Activated CD4-positive, alpha-beta T cell treated with anti-CD3 and anti-CD28 coated beads, Interleukin-2, amount 10 ng/mL, durations not matched to agents 24 days and 14 days (primary cell): ENCODE measurements at places on chromosomes 5 and 9. TPM values are rescaled to one million over a fixed set of nuclear protein-coding genes. Genes with fewer than 3 reads are reported as not detected.

- H3K27me3 ChIP-seq: peaks cover 3% of the 10 kb centered on the region
- DNase-seq: no peak
- no peaks in the 10 kb centered on the region for H3K36me3 ChIP-seq
Measured at GRCh38 chr9:83501565-83501964, 36.6 kb downstream of the FRMD3 start.

Gene ITK
- 230 and 237 TPM in 2 replicates for total RNA-seq

Gene SLC46A2
- total RNA-seq: not detected in 2 replicates

- no peak overlapping the region for H3K4me3 ChIP-seq
- H3K36me3 ChIP-seq: no peaks in the 10 kb centered on the region
- no peaks in the 10 kb centered on the region for H3K4me1 ChIP-seq
- no peak for DNase-seq
Measured at GRCh38 chr5:17620627-17621026, 10.4 kb downstream of the TAF11L12 start.

- no peaks in the 10 kb centered on the region for H3K27me3 ChIP-seq
- DNase-seq: peak; percentile 79
- H3K27ac ChIP-seq: peak overlapping the region; percentile 95
- H3K36me3 ChIP-seq: peaks cover 7% of the 10 kb centered on the region
- peak overlapping the region; percentile 87 for H3K4me3 ChIP-seq
- H3K4me1 ChIP-seq: peaks cover 52% of the 10 kb centered on the region
Measured at GRCh38 chr5:157613385-157614245, 38.0 kb upstream of the ADAM19 start.

GRCh38 chr5:149144637-149145036 is 3.3 kb downstream of the ABLIM3 start:
- peaks cover 28% of the 10 kb centered on the region for H3K27me3 ChIP-seq

DNA sequence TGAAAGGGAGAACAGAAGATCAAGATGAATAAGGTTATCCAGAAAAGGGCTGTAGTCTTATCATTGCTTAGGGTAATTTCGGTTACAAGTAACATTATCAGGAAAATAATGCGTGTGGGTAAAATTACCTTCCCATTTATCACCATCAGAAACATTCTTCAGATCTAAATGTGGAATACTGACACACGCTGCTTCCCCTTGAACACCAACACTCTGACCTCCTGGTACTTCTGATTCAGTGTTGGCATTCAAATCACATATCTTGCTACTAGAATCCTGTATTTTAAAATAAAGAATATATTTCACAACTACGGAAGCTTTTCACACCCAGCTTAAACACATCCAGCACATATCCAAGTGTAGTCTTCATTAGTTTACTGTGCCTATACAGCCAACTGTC is 70.2 kb downstream of the PKD2L2 start:
- no peaks in the 10 kb centered on the region for H3K27me3 ChIP-seq
- no peaks in the 10 kb centered on the region for H3K4me1 ChIP-seq
- H3K4me3 ChIP-seq: no peak overlapping the region
- peaks cover 29% of the 10 kb centered on the region for H3K36me3 ChIP-seq

Gene PLAC8L1
- total RNA-seq: 0.57 and 1.2 TPM in 2 replicates

- DNase-seq: no peak
- H3K36me3 ChIP-seq: no peaks in the 10 kb centered on the region
- no peak overlapping the region for H3K27ac ChIP-seq
- H3K4me3 ChIP-seq: no peak overlapping the region
Measured at GRCh38 chr5:107135391-107135790, 535.3 kb downstream of the EFNA5 start.

- peak overlapping the region; percentile 74 for H3K4me3 ChIP-seq
- no peaks in the 10 kb centered on the region for H3K27me3 ChIP-seq
- H3K27ac ChIP-seq: peak overlapping the region; percentile 99
- H3K36me3 ChIP-seq: peaks cover 17% of the 10 kb centered on the region
Measured at GRCh38 chr9:19998153-19998552, 209.3 kb upstream of the SLC24A2 start.

GRCh38 chr5:67363963-67364362 is 167.4 kb upstream of the CD180 start:
- peaks cover 7% of the 10 kb centered on the region for H3K4me1 ChIP-seq
- no peaks in the 10 kb centered on the region for H3K36me3 ChIP-seq
- DNase-seq: no peak
- no peak overlapping the region for H3K27ac ChIP-seq

DNA sequence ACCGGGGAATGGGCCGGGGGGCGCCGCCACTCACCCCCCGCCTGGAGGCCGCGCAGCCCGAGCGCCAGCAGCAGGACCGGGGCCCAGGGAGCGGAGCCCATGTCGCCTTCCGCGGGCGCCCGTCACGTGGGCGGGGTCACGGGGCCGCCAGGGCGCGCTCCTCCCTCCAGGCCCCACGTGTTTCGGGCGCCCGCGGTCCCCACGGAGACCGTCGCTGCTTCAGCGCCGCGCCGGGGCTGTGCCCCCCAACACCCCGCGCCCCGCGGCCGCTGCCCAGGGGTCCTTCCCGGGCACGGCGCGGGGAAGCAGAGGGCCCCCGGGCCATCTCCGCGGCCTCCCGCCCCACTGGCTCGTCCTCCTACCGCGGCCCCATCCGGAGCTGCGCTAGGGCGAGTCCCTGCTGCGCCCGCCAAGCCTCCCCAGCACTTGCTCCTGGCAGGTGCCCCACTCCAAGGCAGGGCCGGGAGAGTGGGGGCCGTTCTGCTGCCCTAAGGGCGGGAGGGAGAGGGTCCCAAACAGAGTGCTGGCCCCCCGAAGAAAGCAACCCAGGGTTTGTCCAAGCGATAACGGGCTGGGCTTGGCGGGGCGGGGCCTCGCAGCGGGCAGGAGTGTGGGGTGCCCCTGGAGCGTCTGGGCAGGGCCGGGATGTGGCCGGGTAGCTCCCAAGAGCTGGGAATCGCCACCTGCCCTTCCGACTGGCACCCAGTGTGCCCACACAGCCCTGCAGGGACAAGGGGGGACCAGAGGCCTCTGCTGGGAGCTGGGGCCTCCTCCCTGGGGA is at the start of gene DPP7:
TSS of gene DPP7 (minus strand) at position 121 of the 781 bp plus-strand sequence. CDS start at position 101, 20 bp downstream.
- H3K27ac ChIP-seq: peak within 1 kb of the TSS; percentile 78
- no peaks in the 10 kb centered on the region for H3K27me3 ChIP-seq
- H3K4me1 ChIP-seq: peaks cover 8% of the 10 kb centered on the region
- H3K4me3 ChIP-seq: peak within 1 kb of the TSS; percentile 83
- peak; percentile 96 for DNase-seq

- H3K27me3 ChIP-seq: no peaks in the 10 kb centered on the region
- no peak overlapping the region for H3K27ac ChIP-seq
- no peaks in the 10 kb centered on the region for H3K36me3 ChIP-seq
- DNase-seq: no peak
- no peaks in the 10 kb centered on the region for H3K4me1 ChIP-seq
Measured at GRCh38 chr5:124021776-124022175, 509.8 kb downstream of the CSNK1G3 start.

GRCh38 chr5:16812911-16813310 is 123.2 kb downstream of the MYO10 start:
- no peaks in the 10 kb centered on the region for H3K27me3 ChIP-seq
- DNase-seq: no peak
- H3K27ac ChIP-seq: no peak overlapping the region
- no peak overlapping the region for H3K4me3 ChIP-seq
- no peaks in the 10 kb centered on the region for H3K36me3 ChIP-seq
- no peaks in the 10 kb centered on the region for H3K4me1 ChIP-seq

DNA sequence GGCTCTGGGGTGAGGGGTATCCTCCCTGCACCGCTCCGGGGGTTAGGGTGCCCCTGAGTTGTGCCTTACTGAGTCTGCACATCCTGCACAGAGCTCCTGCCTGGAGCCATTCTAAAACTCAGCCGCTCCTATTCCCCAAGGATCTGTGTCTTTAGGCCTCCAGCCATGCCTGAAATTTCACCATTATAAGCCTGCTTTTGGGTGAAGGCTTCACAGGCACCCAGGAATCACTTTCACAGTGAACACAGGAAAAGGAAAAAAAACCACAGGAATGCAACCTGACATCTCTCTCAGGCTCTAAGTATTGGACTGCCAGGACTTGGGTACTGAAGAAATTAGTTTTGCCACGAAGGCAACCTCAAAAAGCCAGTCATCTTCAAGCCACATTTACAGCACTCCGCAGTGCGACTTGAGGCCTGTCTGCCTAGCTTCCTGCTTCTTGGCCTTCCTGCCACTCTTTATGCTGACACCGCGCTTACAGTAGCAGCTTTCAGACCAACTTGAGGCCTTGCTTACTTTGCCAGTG is 30.9 kb downstream of the GALNT10 start:
- peaks cover 53% of the 10 kb centered on the region for H3K4me1 ChIP-seq
- no peaks in the 10 kb centered on the region for H3K27me3 ChIP-seq
- DNase-seq: peak; percentile 89
- H3K4me3 ChIP-seq: peak overlapping the region; percentile 38

GRCh38 chr9:125608489-125609224 is 98.4 kb downstream of the MAPKAP1 start:
- H3K27me3 ChIP-seq: no peaks in the 10 kb centered on the region
- peak overlapping the region; percentile 54 for H3K27ac ChIP-seq
- DNase-seq: no peak
- H3K36me3 ChIP-seq: peaks cover 5% of the 10 kb centered on the region
- peak overlapping the region; percentile 39 for H3K4me3 ChIP-seq

- H3K4me3 ChIP-seq: no peak overlapping the region
- DNase-seq: no peak
- no peaks in the 10 kb centered on the region for H3K4me1 ChIP-seq
Measured at GRCh38 chr5:10825897-10826644, 65.0 kb upstream of the DAP start.

- no peak overlapping the region for H3K27ac ChIP-seq
- no peaks in the 10 kb centered on the region for H3K4me1 ChIP-seq
- no peak for DNase-seq
- no peaks in the 10 kb centered on the region for H3K36me3 ChIP-seq
Measured at GRCh38 chr9:117073539-117074341, 341.1 kb downstream of the ASTN2 start.

- H3K27me3 ChIP-seq: no peaks in the 10 kb centered on the region
- DNase-seq: no peak
- H3K27ac ChIP-seq: no peak overlapping the region
- peaks cover 80% of the 10 kb centered on the region for H3K4me1 ChIP-seq
- no peak overlapping the region for H3K4me3 ChIP-seq
- H3K36me3 ChIP-seq: peaks cover 34% of the 10 kb centered on the region
Measured at GRCh38 chr9:93461821-93462220, 8.4 kb upstream of the FAM120AOS start.

- H3K27ac ChIP-seq: no peak overlapping the region
- no peak overlapping the region for H3K4me3 ChIP-seq
- H3K27me3 ChIP-seq: peaks cover 27% of the 10 kb centered on the region
- no peaks in the 10 kb centered on the region for H3K4me1 ChIP-seq
- DNase-seq: no peak
Measured at GRCh38 chr5:57137401-57137800, 36.5 kb upstream of the GPBP1 start.

DNA sequence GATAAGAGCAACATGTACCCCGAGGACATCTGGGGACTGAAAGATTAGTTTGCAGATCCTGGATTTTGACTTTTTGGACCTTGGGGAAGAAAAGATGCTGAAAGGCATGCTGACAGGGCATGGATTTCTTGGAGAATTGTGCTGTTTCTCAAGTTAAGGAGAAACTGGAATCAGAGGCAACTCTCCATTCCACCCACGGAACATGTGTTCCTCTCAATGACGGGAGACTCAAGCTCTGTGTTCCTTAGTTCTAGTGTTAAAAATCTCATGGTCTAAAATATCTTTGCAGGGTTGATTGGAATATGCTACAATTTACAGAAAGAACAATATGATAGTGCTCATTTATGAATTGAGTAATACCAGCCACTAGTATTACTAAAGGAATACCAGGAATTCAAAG is 34.4 kb upstream of the CDH12 start:
- no peaks in the 10 kb centered on the region for H3K27me3 ChIP-seq
- H3K4me1 ChIP-seq: no peaks in the 10 kb centered on the region
- no peaks in the 10 kb centered on the region for H3K36me3 ChIP-seq
- no peak overlapping the region for H3K27ac ChIP-seq

Gene IRX2
- not detected in 2 replicates for total RNA-seq

Gene PFN3
- total RNA-seq: not detected in 2 replicates

Gene MYMK
- not detected in 2 replicates for total RNA-seq

Gene LCN10
- total RNA-seq: 1.1 and 1.7 TPM in 2 replicates

GRCh38 chr9:4559261-4560182 is 69.3 kb downstream of the SLC1A1 start:
- H3K4me3 ChIP-seq: no peak overlapping the region
- H3K27me3 ChIP-seq: no peaks in the 10 kb centered on the region
- H3K27ac ChIP-seq: no peak overlapping the region
- DNase-seq: no peak
- H3K36me3 ChIP-seq: no peaks in the 10 kb centered on the region
- no peaks in the 10 kb centered on the region for H3K4me1 ChIP-seq

Gene TLX3
- not detected in 2 replicates for total RNA-seq

DNA sequence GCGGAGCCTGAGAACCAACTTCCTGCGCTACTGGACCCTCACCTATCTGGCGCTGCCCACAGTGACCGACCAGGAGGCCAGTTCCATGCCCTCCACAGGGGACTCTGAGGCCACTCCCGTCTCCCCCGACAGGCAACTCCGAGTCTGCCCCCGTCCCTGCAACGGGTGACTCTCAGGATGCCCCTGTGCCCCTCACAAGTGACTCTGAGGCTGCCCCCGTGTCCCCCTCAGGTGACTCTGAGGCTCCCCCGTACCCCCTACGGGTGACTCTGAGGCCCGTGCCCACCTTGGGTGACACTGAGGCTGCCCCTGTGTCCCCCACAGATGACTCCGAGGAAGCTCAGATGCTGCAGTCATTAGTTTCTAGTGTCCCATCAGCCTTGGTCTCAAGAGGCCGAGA is 25.1 kb downstream of the CEL start:
- no peaks in the 10 kb centered on the region for H3K36me3 ChIP-seq
- DNase-seq: no peak
- H3K27me3 ChIP-seq: no peaks in the 10 kb centered on the region
- H3K4me1 ChIP-seq: no peaks in the 10 kb centered on the region
- H3K4me3 ChIP-seq: no peak overlapping the region

Gene HK3
- 0.21 and 0.85 TPM in 2 replicates for total RNA-seq
